ENCODE measurements at places on chromosomes 5 and 9.

GRCh38 chr5:101440173-101440572 is 537.1 kb upstream of the ST8SIA4 start:
- no peak for DNase-seq

DNA sequence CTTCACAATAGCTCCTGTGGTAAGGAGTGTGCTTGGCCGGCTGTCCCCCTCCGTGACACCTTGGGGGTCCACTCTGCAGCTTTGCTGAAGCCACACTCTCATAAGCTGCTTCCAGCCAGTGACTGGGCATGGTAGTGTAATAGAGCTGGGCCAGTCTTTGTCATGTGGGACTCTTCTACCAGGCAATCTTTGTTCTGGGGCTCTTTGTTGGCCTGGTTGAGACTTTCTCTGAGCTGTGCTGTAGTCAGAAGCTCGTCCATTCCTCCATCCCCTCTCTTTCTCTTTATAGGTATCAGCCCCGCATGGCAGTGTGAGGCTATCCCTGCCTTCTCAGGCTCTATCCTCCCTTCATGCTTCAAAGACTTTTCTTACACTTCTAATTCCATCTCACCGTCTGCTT is 25.7 kb downstream of the CARD6 start:
- DNase-seq: no peak

DNA sequence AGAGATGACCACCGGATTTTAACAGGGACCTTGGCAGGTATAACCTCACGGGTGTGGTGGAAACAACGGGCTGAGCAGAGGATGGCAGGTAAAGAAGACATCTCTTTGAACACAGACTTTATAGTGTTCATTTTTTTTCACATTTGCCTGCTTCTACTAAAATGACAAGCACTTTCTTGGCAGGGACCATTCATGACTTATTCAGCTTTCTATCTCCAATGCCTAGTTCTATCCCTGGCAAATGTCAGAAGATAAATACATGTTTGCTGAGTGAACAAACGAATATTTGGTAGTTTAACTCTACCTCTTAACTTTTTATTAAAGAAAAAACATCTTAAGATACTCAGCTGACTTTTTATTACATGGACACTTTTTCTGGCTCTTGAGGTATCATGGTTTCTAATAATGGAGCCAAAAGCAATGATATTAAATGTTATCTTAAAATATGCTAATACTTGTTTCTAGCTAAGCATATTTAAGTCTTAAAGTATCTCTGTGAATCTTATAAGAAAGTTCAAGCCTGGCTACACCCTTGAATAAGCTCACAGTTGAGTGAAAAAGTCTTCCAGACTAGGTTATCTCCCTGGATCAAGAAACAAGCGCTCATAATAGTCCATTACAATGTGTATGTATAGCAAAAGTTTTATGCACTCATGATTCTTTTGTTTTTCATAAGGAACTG is 8.5 kb downstream of the ELL2 start:
- DNase-seq: no peak

DNA sequence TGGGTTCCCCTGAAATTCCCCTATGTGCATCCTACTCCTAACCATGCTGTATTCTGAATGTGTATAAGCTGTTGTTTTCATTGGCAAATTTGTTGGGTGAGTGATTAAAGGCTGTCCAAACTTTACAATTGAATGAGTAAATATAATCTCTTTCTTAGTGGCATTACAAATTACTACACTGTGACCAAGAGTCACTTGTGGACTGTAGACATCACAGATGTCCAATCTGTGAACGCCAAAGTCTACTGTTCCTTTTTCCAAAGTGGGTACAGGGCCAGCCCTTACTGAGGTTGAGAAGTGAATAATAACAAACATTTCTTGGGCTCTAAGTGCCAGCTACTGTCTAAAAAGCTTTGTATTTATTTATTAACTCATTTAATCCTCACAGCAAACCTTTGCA is 29.7 kb downstream of the MTMR12 start:
- DNase-seq: no peak

GRCh38 chr9:98034593-98035546 is 21.7 kb upstream of the NANS start:
- peak; percentile 88 for DNase-seq

DNA sequence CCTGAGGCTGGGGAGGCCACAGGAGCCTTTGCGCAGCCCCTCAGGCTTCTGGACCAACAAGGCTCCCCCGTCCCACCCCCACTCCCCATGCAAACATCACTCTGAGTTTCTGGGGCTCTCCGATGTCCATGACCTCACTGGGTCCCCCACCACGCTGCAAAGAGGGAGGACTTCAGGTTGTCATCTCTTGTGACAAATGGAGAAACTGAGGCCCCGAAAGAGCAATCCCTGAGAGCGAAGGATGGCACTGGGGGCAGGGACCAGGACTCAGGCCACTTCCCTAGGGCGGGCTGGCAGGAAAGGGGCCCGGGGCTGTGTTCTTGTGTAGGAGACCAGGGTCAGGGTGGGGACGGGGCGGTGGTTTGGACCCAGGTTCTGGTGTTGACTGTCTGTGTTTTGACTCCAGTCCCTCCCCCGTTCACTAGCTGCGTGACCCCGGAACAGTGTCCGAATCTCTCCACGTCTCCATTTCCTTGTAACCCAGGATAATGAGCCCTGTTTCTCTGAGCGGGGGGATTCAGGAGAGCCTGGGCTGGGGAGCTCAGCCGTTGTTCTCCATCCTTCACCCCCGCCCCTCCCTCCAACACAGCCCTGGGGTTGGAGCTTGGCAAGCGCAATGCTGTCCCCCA is 13.9 kb downstream of the FIBCD1 start:
- DNase-seq: no peak

GRCh38 chr9:69573651-69574050 is 98.5 kb downstream of the APBA1 start:
- no peak for DNase-seq

GRCh38 chr5:133746834-133747233 is 134.5 kb upstream of the FSTL4 start:
- no peak for DNase-seq

DNA sequence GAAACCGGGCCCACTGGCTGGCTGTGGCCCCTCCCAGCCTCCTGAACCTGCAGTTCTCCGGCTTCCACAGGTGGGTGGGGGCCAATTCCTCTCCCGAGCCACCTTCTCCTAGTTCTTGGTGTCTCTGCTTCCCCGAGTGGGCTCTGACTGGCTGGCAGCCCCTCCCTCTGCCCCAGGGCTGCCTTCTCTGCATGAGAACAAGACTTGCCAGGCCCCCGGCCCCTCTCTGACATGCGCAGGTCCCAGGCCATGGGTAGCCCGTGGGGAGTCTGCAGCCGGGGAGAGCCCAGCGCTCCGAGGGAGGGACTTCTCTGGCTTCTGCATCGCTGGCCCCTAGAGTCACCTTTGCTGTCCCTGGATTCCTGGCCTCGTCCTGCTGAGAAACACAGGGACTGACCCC is 421.7 kb downstream of the IRX2 start:
- no peak for DNase-seq

DNA sequence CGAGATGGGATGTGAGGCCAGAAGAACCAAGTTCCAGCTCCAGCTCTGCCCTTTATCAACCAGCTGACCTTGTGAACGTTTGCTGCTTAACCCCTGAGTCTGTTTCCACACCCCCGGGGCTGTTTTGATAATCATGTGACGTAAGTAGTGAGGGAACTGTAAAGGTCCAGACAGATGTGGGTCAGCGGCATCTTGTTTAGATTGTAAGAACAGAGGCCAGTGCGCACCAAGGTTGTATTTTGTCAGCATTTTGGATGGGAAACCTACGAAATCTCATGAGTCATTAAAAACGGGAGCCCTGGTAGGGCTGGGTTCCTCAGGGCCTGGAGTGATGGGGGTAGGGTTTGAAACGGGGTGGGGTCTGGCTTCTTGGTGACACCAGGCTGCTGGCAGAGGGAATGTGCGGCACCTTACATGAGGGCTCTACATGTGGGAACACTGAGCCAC is 13.8 kb upstream of the COL15A1 start:
- no peak for DNase-seq

- DNase-seq: no peak
Measured at GRCh38 chr5:55102348-55102747, at the start of gene GZMA. Gene GZMA, plus strand, starts transcription at chr5:55102646. Its CDS starts 37 bp downstream, at chr5:55102683.

GRCh38 chr5:84635235-84636055 is 250.8 kb upstream of the EDIL3 start:
- no peak for DNase-seq

- DNase-seq: no peak
Measured at GRCh38 chr5:144131261-144131660, 39.2 kb downstream of the YIPF5 start.

DNA sequence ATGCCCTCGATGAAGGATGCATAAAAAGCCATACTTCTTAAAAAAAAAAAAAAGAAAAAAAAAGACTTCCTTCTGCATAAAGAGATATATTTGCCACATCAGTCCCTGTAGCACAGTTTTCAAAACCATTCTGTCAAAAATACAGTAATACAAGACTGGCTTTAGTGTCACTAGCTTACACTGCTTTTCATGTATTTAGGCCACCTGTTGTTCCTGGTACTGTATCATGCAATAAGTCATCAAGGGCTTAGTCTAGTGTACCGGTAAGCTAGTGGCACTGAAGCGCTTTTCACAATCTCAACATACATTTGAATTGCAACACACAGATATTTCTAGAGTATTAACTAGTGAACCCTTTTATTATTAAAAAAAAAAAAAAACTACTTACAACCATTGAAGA is 231.2 kb downstream of the NFIB start:
- no peak for DNase-seq

GRCh38 chr5:107646418-107646817 is 24.3 kb downstream of the EFNA5 start:
- DNase-seq: no peak

- DNase-seq: peak; percentile 78
Measured at GRCh38 chr5:111278858-111279504, 54.8 kb downstream of the CAMK4 start.

- peak; percentile 16 for DNase-seq
Measured at GRCh38 chr9:14907696-14908095, 2.5 kb downstream of the FREM1 start.

Data from hematopoietic multipotent progenitor cell (in vitro differentiated cells).